Ovary (tissue), 10 donors: ENCODE measurements at places on chromosomes 5 and 9. TPM values are rescaled to one million over a fixed set of nuclear protein-coding genes. Genes with fewer than 3 reads are reported as not detected.
A peak's percentile ranks its signal among the peaks of the same experiment; 100 is the strongest.

GRCh38 chr9:125600194-125600593 is 106.8 kb downstream of the MAPKAP1 start:
- DNase-seq: no peak
- H3K36me3 ChIP-seq: no peaks in the 10 kb centered on the region
- no peak overlapping the region for H3K27ac ChIP-seq

- H3K27me3 ChIP-seq: no peaks in the 10 kb centered on the region
- no peak overlapping the region for H3K4me3 ChIP-seq
- no peak overlapping the region for H3K27ac ChIP-seq
- DNase-seq: no peak
- no peaks in the 10 kb centered on the region for H3K36me3 ChIP-seq
- H3K4me1 ChIP-seq: no peaks in the 10 kb centered on the region
Observed at GRCh38 chr5:94691291-94691690, 72.8 kb downstream of the SLF1 start.

DNA sequence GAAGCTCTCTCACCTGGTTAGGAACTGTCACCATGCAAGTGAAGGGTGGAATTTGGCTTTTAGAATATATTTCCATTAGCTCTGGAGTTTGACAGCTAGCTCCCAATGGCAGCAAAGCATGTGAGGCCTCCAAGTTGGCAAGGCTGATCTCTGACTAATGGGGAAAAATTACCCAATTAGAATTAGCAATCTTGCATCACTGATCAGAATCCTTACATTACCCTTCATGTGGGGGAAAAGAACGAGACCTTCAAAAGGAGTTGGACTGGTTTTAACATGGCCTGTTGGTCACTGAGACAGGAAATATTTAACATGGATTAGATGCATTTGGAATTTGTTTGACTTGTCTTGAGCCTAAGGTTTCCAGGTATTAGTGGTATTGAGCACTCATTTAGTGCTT is 192.3 kb upstream of the GDNF start:
- no peak overlapping the region for H3K4me3 ChIP-seq
- H3K36me3 ChIP-seq: no peaks in the 10 kb centered on the region
- H3K27ac ChIP-seq: no peak overlapping the region
- no peaks in the 10 kb centered on the region for H3K27me3 ChIP-seq
- H3K4me1 ChIP-seq: no peaks in the 10 kb centered on the region

GRCh38 chr5:16726538-16726946 is 109.7 kb upstream of the RETREG1 start:
- H3K27me3 ChIP-seq: no peaks in the 10 kb centered on the region
- peaks cover 3% of the 10 kb centered on the region for H3K4me1 ChIP-seq
- no peaks in the 10 kb centered on the region for H3K36me3 ChIP-seq
- H3K27ac ChIP-seq: no peak overlapping the region
- DNase-seq: no peak
- H3K4me3 ChIP-seq: no peak overlapping the region

DNA sequence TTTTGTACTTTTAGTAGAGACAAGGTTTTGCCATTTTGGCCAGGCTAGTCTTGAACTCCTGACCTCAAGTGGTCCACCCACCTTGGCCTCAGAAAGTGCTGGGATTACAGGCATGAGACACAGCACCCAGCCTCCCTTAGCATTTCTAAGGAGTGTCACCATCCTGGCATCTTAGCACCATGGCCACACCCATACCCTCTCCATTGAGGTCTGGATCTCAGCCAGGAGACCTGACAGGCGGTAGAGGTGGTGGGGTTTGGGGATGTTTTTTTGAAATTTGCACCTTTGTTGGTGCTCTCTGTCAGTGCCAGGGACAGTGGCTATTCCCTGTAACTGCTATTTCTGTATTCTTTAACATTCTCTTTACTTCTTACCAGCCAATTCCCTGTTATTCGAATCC is 72.5 kb downstream of the TRIM36 start:
- H3K36me3 ChIP-seq: no peaks in the 10 kb centered on the region
- H3K4me1 ChIP-seq: peaks cover 4% of the 10 kb centered on the region
- H3K4me3 ChIP-seq: no peak overlapping the region
- DNase-seq: no peak

DNA sequence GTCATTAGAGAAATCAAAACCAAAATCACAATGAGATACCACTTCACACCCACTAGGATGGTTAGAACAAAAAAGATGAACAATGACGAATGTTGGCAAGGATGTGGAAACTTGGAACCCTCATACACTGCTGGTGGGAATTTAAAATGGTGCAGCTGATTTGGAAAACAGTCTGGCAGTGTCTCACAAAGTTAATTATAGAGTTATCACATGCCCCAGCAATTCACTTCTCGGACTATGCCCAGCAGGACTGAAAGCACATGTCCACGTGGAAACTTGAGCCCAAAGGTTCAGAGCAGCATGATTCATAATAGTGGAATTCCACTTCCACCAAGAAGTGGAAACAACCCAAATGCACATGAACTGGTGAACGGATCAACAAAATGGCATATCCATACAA is 85.0 kb upstream of the HRH2 start:
- H3K27ac ChIP-seq: no peak overlapping the region
- DNase-seq: no peak
- H3K36me3 ChIP-seq: no peaks in the 10 kb centered on the region
- no peaks in the 10 kb centered on the region for H3K4me1 ChIP-seq

- H3K4me1 ChIP-seq: no peaks in the 10 kb centered on the region
- no peak for DNase-seq
- H3K27ac ChIP-seq: no peak overlapping the region
- H3K36me3 ChIP-seq: no peaks in the 10 kb centered on the region
- H3K27me3 ChIP-seq: no peaks in the 10 kb centered on the region
Observed at GRCh38 chr5:148855249-148856008, 29.0 kb downstream of the ADRB2 start.

- H3K36me3 ChIP-seq: no peaks in the 10 kb centered on the region
- no peak for DNase-seq
- no peak overlapping the region for H3K27ac ChIP-seq
- H3K27me3 ChIP-seq: no peaks in the 10 kb centered on the region
Observed at GRCh38 chr9:95783426-95783975, 92.0 kb upstream of the ERCC6L2 start.

GRCh38 chr5:175851727-175852126 is 19.7 kb upstream of the CPLX2 start:
- H3K27ac ChIP-seq: no peak overlapping the region
- H3K27me3 ChIP-seq: no peaks in the 10 kb centered on the region
- no peaks in the 10 kb centered on the region for H3K4me1 ChIP-seq
- H3K36me3 ChIP-seq: no peaks in the 10 kb centered on the region
- H3K4me3 ChIP-seq: no peak overlapping the region

DNA sequence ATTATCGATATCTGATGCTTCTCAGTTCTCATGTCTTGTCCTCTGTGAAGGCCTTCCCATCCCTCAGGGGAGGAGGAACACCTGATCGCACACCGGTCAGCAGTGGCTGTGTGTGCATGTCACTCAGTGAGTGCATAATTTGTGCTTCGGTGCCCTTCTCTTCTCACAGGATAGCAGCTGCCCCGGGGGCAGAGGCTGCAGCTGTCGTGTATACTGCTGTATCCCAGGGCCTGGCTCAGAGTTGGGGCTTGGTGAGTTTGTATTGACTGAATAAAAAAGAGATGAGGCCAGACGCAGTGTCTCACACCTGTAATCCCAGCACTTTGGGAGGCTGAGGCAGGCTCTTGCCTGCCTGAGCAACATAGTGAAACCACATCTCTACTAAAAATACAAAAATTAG is 49.7 kb upstream of the NCS1 start:
- no peaks in the 10 kb centered on the region for H3K27me3 ChIP-seq
- H3K4me1 ChIP-seq: no peaks in the 10 kb centered on the region
- no peak overlapping the region for H3K27ac ChIP-seq
- no peaks in the 10 kb centered on the region for H3K36me3 ChIP-seq

DNA sequence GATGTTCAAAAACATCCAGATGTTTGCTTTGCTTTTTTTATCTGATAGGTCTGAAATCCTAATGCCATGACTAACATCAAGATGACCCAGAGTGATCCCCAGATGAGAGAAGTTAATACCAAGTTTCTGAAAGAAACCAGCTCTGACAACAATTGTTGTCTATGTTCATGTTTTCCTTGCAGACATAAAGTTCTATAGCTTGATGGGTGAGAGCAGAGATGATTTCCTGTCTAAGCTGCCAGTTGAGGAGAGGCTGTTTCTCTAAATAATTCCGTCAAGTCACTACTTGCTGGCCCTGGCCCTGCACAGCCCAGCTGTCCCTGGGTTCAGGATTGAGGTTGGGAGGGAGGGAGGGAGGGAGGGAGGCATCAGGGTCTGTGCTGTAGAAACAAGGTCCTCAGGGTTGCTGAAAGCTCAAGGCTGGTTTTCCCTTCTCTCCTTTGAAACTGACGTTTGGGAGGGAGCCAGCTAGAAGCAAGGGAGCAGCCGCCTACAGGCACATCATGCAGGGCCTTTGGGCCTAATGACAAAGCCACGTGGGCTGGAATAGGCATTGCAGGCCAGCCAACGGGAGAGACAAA is 3.9 kb downstream of the SPARC start:
- H3K4me3 ChIP-seq: no peak overlapping the region
- H3K36me3 ChIP-seq: no peaks in the 10 kb centered on the region
- DNase-seq: peak; percentile 75
- peak overlapping the region; percentile 80 for H3K27ac ChIP-seq

GRCh38 chr9:70566066-70566465 is 151.6 kb upstream of the KLF9 start:
- no peak overlapping the region for H3K4me3 ChIP-seq
- no peak for DNase-seq
- no peak overlapping the region for H3K27ac ChIP-seq
- no peaks in the 10 kb centered on the region for H3K27me3 ChIP-seq
- H3K36me3 ChIP-seq: no peaks in the 10 kb centered on the region

GRCh38 chr5:96968614-96969013 is 32.7 kb downstream of the LNPEP start:
- peaks cover 6% of the 10 kb centered on the region for H3K4me1 ChIP-seq
- DNase-seq: no peak

DNA sequence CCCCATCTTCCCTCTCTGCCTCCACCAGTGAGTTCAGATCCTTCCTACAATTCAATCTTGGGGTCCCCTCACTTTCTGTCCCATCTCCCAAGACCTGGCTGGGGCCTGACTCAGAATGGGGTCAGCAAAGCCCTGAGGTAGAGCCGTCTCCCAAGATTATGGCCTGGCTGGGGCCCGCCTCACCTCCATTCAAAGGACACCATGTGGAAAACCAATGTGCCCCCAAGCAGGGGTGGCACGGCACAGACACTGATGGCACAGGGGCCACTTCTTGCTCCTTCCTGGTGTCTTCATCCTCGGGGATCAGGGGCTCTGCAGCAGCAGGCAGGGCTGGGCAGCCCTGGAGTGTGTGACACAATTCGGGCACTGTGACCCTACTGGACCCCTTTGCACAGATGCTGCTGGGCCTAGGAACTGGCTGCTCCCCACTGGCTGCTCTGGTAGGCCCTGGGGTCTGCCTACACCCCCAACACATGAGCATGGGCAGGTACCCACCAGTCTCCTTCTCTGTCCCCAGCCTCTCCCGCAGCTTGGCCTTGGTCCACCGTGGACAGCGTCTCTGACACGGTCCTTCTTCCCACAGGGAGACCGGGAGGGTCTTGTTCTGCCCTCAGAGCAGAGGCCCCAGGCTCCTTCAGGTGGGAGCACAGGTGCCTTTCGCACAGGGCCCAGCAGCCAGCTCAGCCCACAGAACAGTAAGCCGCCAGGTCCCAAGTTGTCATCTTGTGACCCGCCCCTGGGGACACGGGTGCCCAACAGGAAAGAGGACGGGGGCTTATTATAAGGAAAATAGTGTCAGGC is 89.5 kb downstream of the ADAMTS2 start:
- DNase-seq: no peak
- peak overlapping the region; percentile 62 for H3K27ac ChIP-seq
- H3K4me3 ChIP-seq: no peak overlapping the region
- no peaks in the 10 kb centered on the region for H3K27me3 ChIP-seq

GRCh38 chr5:111673891-111674626 is 82.9 kb downstream of the NREP start:
- no peaks in the 10 kb centered on the region for H3K4me1 ChIP-seq
- no peaks in the 10 kb centered on the region for H3K27me3 ChIP-seq
- no peak overlapping the region for H3K27ac ChIP-seq
- no peak for DNase-seq
- H3K36me3 ChIP-seq: no peaks in the 10 kb centered on the region

- no peak overlapping the region for H3K4me3 ChIP-seq
- no peak for DNase-seq
- no peaks in the 10 kb centered on the region for H3K36me3 ChIP-seq
- peaks cover 19% of the 10 kb centered on the region for H3K4me1 ChIP-seq
- H3K27ac ChIP-seq: no peak overlapping the region
Observed at GRCh38 chr5:371811-372555, 50.5 kb downstream of the AHRR start.

DNA sequence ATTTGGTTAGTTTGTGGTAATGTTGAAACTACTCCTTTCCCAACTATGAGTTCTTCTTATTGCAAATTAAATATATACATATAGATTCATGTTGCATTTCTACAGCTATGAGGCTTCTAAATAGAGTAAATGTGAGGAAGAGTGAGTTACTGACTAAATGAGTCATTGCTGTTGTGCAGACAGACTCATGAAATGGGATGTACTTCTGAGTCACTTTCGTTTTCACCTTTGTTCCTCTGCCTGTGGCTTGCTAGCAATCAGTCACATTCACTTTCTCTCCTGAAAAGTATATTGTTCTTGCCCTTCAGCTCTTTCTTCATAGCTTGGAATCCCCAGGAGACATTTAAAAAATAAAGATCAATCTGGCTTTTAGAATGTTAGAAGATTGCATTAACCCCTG is 295.5 kb upstream of the SMC2 start:
- H3K4me3 ChIP-seq: no peak overlapping the region
- H3K27ac ChIP-seq: no peak overlapping the region
- no peaks in the 10 kb centered on the region for H3K27me3 ChIP-seq
- no peaks in the 10 kb centered on the region for H3K36me3 ChIP-seq

DNA sequence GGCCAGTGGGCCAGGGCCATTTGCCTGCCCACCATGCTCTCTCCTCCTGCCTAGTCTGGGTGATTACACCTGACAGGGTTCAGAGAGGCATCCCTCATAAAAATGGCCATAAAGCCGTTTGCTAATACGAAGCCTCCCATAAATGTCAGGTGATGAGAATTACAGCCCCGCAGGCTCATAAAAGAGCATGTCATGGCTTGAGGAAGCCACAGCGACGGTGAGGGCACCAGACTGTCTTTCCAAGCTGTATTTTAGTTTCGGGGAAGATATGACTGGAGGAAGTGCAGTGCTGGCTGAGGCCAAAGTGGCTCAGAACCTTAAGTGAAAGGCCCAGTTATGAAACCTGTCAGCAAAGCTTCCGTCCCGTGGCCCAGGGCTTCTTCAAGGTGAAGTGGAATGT is 18.5 kb upstream of the TCERG1 start:
- DNase-seq: no peak
- no peaks in the 10 kb centered on the region for H3K36me3 ChIP-seq
- no peak overlapping the region for H3K27ac ChIP-seq
- no peaks in the 10 kb centered on the region for H3K27me3 ChIP-seq

GRCh38 chr5:1005249-1005851 is 3.3 kb upstream of the NKD2 start:
- H3K4me1 ChIP-seq: peaks cover 6% of the 10 kb centered on the region
- peak; percentile 29 for DNase-seq
- H3K36me3 ChIP-seq: no peaks in the 10 kb centered on the region
- peak overlapping the region; percentile 39 for H3K4me3 ChIP-seq

IFNB1 gene
- not detected for total RNA-seq

QRFP gene
- not detected for total RNA-seq

IQGAP2 gene
- 27.6 TPM for total RNA-seq

PCDHGC3 gene
- total RNA-seq: 23.3 TPM

RNF224 gene
- total RNA-seq: 0.92 TPM

C9orf50 gene
- total RNA-seq: 0.30 TPM

IFNK gene
- total RNA-seq: not detected
